ENCODE measurements at places on chromosomes 16 and 17. TPM values are rescaled to one million over a fixed set of nuclear protein-coding genes. Genes with fewer than 3 reads are reported as not detected.

The UBE2I gene
- total RNA-seq, result 169 TPM

The ABCA3 gene
- 16.3 TPM for total RNA-seq

The CIITA gene
- 0.12 TPM for total RNA-seq

The TMEM88 gene
- total RNA-seq, result 0.96 TPM

The MARCHF10 gene
- total RNA-seq, result 0.47 TPM

The KRT16 gene
- total RNA-seq, result 0.88 TPM

The CHP2 gene
- total RNA-seq, result not detected

The PRKCB gene
- total RNA-seq, result 0.24 TPM

The KRTAP9-4 gene
- not detected for total RNA-seq

The HCRT gene
- total RNA-seq, result not detected

The VAT1 gene
- total RNA-seq, result 226 TPM

The ZG16 gene
- not detected for total RNA-seq

The ZNF385C gene
- 0.24 TPM for total RNA-seq

The MT1F gene
- total RNA-seq, result 12.9 TPM

The KCNH6 gene
- not detected for total RNA-seq

The CASKIN1 gene
- total RNA-seq, result 0.67 TPM

The KCTD13 gene
- total RNA-seq, result 15.4 TPM

The ACSF2 gene
- total RNA-seq, result 10.0 TPM

The TNFRSF17 gene
- not detected for total RNA-seq

The WSCD1 gene
- total RNA-seq, result 3.2 TPM

The WFDC1 gene
- total RNA-seq, result not detected

The GALNS gene
- 37.9 TPM for total RNA-seq

The KRT24 gene
- not detected for total RNA-seq

The PIRT gene
- total RNA-seq, result not detected

The GDPD1 gene
- total RNA-seq, result 0.90 TPM

The OR1A1 gene
- total RNA-seq, result not detected

The TMEM220 gene
- total RNA-seq, result 3.0 TPM

The C16orf90 gene
- total RNA-seq, result not detected

The MYH1 gene
- not detected for total RNA-seq
